Stimulated activated CD4-positive, alpha-beta T cell treated with anti-CD3 and anti-CD28 coated beads, TNF-alpha, amount 100 ng/mL, for 1 hour (primary cell): ENCODE measurements at places on chromosomes 6 and 20.

DNA sequence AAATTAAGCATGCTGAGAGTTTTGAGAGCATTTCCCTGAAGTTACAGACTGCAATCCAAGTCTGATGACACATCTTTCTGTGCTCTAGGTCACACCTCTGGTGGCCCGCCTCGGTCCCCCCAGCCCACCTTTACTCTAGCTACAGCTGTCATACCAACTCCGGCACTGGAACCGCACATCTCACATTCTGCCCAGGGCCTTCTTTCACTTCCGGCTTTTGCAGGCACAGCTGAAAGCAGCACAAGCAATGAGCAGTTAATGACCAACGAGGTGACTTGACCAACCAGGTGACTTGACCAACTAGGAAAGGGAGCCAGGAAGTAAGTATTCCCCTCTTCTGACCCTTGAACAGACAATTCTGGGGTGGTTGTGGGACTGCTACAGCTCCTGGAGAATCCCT, 88.6 kb upstream of the MOCS1 start:
- DNase-seq, result no peak

DNA sequence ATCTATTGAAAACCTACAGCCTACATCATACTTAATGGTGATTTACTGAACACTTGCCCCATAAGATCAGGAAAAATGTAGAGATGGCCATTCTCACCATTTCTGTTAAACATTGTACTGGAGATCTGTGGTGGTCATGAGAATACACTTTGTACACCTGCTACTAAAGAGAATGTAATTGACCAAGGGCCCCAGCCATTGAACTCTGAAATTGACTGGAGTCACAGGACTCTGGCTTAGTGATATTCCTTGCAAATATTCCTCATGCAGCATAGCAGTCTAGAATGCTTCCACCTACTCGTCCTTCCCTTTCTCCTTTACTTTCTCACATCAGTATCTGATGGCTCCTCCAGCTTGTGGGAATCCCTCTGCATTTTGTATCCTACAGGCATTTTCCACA, 37.4 kb upstream of the SNX9 start:
- no peak for DNase-seq

DNA sequence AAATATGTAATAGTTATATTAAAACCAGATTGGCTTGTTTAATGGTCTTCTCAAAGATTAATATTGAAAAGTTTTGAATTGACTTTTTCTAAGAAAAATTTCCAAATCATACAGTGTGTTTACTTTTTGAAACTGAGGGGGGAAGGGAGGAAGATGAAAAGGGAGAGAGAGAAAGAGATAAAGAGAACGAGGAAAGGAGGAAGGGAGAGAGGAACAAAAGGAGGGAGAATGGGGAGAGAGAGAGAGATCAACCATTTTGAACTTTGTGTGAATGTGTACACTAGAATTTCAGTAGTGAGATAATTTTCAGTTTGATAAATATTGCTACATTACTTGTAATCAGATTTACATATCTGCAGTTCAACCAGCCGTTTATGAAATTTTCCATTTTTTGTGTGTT, 124.5 kb downstream of the EPHA7 start:
- DNase-seq, result no peak

DNA sequence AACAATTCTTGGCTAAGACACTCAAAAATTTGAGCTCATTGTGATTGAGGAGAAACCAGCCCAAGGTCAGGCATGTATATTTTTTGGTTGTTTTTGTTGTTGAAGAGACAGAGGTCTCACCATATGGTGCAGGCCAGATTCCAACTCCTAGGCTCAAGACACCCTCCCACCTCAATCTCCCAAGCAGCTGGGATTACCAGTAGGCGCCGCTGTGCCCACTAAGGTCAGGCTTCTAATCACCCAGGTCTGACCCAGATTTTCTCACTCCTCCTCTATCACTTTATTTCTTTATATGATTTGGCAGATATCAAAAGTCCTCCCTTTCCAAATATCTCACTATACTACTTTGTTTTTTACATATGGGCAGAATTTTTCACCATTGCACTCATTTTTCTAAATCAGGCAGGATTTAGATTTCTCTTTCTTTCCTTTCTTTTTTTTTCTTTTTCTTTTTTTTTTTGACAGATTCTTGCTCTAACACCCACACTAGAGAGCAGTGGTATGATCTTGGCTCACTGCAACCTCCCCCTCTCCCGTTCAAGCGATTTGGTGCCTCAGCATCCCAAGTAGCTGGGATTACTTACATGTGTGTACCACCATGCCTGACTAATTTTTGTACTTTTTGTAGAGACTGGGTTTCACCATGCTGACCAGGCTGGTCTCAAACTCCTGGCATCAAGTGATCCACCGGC, 1.7 kb upstream of the C6orf141 start:
- no peak for DNase-seq

GRCh38 chr6:64170316-64170715, 534.7 kb downstream of the PHF3 start:
- DNase-seq, result no peak

GRCh38 chr20:23659989-23660837, 22.5 kb upstream of the CST3 start:
- DNase-seq, result no peak

DNA sequence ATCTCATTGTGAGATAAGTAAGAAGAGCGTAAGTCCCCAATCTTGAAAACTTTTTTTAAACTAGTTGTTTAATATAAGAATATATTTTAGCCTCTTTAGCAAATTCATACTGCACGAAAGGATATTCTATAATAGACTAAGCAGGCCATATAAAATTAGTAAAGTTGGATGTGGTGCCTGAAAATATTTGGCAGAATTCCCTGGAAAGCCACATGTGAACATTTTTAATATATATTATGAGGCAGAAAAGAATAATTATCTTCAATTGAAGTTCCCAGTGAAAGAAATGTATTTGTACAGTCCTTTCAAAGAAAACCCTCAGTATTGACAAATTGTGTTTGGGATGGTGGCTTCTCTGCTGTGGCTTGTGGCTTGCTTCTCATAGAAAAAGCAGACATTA, 237.5 kb upstream of the JAG1 start:
- DNase-seq, result no peak

- no peak for DNase-seq
These were observed 43.1 kb upstream of the TNFAIP3 start for GRCh38 chr6:137823826-137824555.

- no peak for DNase-seq
These were observed 79.9 kb upstream of the SPTLC3 start for GRCh38 chr20:12928755-12929401.

GRCh38 chr20:52033313-52033712, 158.3 kb downstream of the ZFP64 start:
- DNase-seq, result no peak

- DNase-seq, result no peak
These were observed 105.4 kb upstream of the RIN2 start for GRCh38 chr20:19652591-19653026.

- DNase-seq, result no peak
These were observed 24.0 kb upstream of the SERINC1 start for GRCh38 chr6:122495612-122496011.

DNA sequence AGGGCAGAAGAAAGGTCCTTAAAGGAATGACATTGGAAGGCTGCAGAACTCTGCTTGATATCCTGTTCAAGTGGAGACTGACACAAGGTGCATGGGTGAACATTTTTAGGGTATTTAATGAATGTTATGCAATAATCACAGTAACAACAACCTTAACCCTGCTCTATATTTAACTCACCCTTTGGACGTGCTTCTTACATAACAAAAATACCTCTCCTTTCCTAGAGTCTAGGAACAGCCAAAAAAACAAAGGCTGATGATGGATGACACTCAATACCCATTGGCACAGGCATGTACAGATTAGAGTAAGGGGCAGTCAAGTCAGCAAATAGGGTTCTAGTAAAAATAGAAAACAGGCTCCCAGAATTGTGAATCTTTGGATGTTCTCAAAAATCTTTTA, 30.6 kb downstream of the ROS1 start:
- no peak for DNase-seq

DNA sequence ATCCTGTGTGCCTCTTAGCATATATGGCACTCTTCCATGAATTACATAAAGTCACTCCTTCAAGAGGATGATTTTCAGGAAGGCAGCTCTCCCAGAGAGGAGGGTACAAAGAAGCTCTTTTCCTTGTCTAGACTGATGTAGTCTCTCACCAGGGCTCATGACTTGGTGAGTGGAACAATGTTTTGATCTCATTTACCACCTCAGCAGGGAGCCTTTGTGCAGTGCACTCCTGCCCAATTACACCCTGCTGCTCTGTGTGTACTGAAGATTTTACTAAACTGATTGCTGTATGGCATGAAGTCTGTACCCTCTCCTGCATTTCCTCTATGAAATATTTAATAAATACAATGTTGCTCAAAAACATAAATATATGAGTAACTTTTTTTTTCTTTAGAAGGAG, 598.3 kb upstream of the HS3ST5 start:
- no peak for DNase-seq

DNA sequence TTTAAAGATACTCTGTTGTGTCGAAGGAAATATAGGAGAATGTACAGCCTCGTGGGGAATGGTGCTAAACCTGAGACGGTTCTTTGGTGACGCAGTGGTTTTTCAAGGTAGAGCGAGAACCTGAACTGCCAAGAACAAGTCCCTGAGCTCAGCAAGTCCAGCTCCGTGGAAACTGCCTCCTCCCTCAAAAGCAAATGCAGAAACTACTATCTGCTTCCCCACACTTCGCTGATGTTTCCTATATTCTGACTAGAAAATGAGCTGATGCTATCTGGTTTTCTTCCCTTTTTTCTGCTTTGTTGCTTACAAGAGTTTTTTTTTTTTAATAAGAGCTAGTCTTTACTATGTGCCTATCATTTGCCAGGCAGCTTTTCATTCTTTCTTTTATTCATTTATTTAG, 85.3 kb upstream of the LY86 start:
- no peak for DNase-seq

DNA sequence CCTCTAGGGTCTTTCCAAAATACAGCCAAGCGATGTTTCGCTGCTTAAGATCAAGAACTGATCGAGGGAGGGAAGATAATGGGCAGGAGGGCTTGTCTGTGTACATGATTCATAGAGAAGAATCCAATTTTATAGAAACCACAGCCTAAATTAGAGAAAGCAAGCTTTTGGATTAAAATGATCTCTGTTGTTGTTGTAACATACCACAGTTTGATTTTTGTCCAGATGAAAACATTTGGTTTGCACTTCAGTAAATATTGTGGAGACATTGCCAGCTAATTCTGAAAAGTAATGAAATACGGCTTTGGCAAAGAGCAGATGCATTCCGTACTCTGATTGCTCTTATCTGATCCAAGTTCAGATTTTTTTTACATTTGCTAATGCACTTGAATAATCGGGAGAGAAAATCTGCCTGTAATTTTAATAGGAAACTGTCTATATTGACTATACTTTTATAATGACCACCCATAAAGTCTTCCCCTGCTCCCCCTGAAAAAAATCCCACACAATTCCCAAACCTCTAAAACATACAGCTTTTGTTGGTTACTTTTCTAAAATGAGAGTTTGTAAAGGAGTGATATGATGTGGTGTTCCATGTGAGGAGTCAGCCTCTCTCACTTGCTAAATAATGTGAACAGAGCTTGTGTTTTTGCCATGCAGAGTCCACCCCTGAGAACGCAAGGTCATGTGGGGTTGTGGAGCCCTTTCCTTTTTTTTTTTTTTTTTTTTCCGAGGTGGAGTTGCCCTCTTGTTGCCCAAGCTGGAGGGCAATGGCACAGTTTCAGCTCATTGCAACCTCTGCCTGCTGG, 199.9 kb downstream of the DTNBP1 start:
- DNase-seq, result no peak

DNA sequence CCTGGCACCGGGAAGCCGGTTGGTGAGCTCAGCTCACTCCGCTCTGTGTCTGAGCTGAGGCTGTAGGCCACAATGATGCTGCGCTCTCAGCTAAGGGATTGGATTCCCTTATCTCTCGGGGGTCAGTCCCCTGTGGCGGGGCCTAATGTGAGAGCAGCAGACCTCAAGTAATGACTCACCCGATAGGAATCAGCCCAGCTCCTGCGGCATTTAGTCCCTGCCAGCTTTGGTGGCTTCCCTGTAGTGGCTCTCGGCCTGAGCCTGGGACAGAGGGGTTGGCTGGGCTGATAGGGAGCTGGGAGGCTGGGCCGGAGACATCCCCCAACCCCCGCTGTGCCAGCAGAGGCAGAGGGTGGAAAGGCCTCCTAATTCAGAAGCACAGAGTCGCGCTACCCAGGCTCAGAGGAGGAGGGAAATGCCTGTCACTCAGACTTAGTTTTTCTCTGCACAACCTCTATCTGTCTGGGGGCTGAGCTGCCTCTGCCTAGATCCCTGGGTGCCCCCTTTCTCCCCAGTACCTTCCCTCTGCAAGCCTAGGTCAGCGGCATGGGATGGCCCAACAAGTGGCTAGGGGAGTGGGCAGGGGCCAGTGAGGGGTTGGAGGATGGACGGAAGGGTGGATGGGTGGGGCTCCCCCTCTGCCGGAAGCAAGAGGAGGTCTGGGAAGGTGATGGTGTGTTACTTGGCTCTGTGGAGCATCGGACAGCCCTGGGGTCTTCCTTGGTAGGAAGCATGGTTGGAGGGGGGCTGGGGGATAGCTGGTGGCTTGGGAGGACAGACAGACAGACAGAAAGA, 92.2 kb downstream of the CDH22 start:
- no peak for DNase-seq

GRCh38 chr6:104431096-104431495, 428.6 kb downstream of the HACE1 start:
- no peak for DNase-seq

DNA sequence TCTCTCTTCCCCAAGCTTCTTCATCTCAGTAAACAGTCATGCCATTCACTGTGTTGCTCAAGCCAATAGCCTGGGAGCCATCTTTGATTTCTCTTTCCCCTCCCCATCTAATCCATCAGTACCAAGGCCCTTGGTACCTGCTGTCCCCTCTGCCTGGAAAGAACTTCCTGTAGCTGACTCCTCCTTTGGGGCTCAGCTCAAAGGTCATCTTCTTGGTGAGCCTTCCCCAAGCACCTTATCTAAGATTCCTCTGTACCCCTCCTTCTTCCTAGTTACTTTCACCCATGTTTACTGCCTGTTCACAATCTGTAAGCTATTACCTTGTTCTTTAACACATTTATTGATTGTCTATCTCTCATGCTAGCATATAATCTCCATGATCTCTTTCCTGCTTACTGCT, 3.5 kb downstream of the AARS2 start:
- no peak for DNase-seq

DNA sequence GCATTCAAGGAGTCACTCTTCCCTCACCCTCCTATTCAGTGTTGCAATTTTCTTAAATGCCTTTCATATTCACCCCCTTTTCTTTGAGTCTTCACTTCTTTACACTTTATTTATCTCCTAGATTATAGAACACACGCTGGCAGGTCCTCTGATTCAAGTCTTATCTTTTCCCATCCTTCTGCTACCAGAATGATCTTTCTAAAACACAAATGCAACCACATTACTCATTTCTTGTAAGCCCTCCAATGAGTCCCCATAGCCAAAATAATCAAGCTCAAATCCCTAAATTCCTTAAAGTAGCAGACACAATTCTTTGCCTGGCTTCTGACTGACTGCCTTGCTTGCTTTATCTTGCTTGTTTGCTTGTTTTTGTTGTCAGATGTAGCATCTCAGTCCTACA, 920.0 kb downstream of the TFAP2A start:
- DNase-seq, result no peak
